ENCODE measurements at places on chromosomes 2 and 18.

- no peak for DNase-seq
Measured at GRCh38 chr2:25268139-25268538, 73.6 kb downstream of the DNMT3A start.

DNA sequence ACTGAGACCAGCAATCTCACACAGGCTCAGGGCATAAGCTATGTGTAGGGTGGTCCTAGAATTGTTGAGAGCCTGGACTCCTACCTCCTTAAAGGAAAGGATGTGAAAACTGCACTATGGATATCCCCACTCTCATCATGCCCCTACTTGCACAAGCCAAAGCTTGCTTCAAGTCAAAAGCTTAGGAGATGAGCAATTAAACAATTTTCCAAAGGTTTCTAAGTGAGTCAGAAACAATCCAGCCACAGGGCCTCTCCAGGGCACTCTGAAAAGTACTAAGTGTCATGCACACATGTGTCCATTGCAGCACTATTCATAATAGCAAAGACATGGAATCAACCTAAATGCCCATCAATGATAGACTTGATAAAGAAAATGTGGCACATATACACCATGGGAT lies 215.4 kb downstream of the AFF3 start:
- no peak for DNase-seq

- DNase-seq: no peak
Measured at GRCh38 chr18:67805261-67805660, 288.7 kb upstream of the DSEL start.

- no peak for DNase-seq
Measured at GRCh38 chr18:55400081-55400480, 187.9 kb downstream of the TCF4 start.

DNA sequence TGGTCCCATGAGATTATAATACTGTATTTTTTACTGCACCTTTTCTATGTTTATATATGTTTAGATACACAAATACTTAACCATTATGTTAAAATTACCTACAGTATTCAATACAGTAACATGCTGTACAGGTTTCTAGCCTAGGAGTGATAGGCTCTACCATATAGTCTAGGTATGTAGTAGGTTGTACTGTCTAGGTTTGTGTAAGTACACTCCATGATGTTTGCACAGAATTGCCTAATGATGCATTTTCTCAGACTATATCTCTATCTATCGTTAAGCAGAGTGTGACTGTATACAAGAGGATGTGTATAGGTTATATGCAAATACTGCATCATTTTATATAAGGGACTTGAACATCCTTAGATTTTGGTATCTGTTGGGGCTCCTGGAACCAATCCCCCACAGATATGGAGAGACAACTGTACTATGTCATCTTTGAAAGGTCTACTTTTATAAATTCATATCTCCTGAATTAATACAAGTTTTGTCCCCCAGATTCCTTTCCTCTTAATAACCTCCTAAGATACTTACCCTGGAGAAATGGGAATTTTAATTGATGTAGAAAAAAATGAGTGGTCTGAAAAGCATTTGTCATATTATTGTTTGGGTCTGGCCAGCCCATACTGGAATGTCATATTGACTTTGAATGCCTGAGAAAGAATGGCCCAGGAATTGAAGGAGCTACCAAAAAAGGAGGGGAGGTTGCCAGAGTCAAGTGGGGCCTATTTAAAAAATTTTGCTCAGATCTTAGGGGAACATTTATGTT lies 36.6 kb downstream of the EHBP1 start:
- DNase-seq: no peak

GRCh38 chr2:61177727-61178549 lies 15.9 kb downstream of the C2orf74 start:
- DNase-seq: peak; percentile 29

GRCh38 chr2:71943238-71944182 lies 204.2 kb downstream of the CYP26B1 start:
- DNase-seq: no peak

- DNase-seq: no peak
Measured at GRCh38 chr2:175884697-175885393, 117.2 kb downstream of the LNPK start.

DNA sequence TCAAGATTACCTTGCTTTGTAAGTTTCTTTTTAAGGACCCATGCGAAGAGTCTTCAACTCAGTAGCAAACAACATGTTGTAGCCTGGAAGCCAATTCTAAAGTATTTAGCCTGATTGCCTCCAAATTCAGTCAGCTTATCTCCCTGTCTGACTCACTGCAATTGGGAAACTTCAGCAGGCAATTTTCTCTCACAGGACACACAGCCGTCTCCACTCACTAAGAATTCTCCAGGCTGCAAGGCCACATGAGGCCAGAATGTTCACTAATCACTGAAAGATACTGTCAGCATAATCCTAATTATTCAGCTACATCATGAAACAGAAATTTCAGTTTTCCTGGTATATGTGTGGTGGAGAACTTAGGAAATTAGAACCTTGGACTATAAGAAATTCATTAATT lies 78.1 kb upstream of the PDE1A start:
- peak; percentile 62 for DNase-seq

DNA sequence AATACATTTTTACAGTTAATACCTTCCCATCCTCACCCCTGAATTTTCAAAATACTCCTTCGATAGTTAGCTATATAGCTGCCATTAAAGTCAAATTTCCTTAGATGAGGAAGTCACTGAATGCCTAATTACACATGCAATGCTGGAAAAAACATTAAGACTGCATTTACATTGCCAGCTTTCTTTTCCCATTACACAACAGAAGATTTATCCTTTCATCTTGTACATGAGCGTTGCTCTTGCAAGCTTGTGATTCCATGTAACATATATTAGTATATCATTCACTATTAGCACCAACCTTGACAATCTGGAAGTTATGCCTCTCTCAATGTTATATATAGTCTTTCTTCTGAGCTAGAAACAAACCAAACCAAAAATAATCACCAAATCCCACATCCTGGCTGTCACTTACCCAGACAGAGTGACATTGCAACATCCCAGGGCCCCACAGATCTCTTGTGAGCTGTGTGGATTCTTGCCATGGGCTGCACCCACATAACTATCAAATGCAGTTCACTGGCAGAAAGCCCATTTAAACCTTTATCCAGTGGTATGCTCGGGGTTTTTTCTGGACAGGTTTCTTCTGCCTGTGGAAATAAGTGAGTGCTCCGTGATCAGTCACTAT lies 79.2 kb upstream of the PAPOLG start:
- DNase-seq: no peak

DNA sequence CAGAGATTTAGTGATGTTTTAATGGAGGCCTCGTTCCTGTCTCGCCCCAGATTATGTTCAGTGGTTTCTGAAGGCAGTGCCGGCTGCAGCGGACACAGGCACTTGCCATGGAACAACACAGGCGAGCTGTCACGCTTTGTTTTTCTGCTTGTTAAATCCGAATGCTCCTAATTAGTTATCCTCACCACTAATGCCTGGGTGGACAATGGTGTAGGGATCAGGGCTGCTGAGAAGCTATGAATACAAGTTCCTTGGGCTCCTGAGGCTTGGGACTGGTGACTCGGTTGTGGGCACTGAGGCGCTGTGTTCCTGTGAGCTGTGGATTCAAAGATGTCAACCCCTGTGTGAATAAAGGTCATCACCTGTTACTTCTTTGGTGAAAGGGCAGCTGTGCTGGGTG lies 123.5 kb downstream of the PLEKHM3 start:
- no peak for DNase-seq

- DNase-seq: no peak
Measured at GRCh38 chr2:23705771-23706612, 220.9 kb downstream of the ATAD2B start.

DNA sequence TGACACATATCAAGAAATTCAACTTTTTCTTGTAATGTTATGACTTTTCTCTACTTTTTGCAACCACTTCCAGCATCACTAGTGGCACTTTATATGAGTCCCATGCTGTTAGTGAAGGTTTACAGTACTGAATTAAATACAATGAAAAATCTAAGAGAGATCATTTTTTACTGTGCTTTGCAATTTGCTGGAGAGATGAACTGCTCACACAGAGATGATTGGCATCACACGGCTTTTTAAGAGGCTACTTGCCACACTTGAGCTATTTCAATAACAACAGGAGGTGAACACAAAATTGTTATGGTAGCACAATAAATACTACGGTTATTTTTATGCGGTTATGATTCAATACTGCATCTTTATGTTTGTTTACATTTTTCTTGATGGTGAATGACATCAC lies 88.9 kb downstream of the DAW1 start:
- no peak for DNase-seq

DNA sequence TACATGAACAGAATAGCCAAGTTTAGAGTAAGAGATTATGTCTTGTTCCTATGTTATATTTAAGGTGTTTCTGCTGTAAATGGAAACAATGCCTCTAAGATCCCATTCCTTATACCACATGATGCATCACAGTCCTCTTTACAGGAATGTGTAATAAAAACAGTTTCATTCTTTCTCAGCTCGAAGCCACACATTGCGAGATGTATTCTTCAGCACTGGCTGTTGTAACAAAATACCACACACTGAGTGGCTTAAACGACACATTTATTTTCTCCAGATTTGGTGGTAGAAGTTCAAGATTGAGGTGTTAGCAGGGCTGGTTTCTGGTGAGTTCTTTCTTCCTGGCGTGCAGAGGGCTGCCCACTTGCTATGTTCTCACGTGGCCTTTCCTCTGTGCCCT lies 246.2 kb downstream of the SOCS6 start:
- peak; percentile 6 for DNase-seq

DNA sequence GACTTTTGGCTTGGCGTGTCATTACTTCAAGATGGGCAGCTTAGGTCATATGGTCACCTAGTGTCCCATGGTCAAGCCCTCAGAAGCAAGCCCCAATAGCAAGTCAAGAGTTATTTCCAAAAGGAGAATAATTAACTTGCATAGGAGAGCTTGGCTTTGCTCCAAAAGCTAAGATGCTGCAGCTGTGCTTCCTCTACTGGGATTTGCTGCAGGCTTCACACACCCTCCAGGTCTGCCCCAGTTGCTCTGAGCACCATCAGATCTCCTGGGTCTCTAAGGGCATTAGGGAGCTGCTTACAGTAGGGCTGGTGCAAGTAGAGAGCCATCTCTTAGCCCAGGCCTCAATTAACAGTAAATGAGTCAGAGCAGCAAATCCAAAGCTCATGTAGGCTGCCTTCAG lies 46.6 kb downstream of the THUMPD2 start:
- DNase-seq: no peak

- no peak for DNase-seq
Measured at GRCh38 chr2:147882631-147883030, 37.8 kb downstream of the ACVR2A start.

- no peak for DNase-seq
Measured at GRCh38 chr2:110867078-110867477, 134.7 kb downstream of the ACOXL start.

Data from MCF 10A (cell line).